ENCODE measurements at places on chromosomes 4 and X.

DNA sequence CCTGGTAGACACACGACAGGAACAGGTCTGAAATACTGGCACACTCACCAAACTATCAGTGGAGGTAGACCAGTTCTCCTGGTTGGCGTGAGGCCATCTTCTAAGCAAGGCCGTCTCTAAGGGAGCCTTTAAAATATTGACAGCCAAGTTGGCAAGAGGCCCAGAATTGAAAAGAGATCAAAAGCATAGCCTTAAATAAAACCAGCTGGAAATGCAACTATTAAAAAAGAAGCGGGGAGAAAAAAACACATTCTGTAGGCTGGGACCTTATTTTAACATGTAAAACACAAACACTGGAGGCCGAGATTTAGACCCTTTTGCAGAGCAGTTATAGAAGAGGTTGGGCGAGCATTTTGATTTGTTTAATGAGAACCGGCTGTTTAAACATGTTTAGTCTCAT is 233.0 kb upstream of the CLNK start:
- no peak for DNase-seq

GRCh38 chr4:134202166-134202956 is 772 bp upstream of the PABPC4L start:
- no peak for DNase-seq

- no peak for DNase-seq
Observed at GRCh38 chr4:185794637-185795036, 17.4 kb downstream of the SORBS2 start.

DNA sequence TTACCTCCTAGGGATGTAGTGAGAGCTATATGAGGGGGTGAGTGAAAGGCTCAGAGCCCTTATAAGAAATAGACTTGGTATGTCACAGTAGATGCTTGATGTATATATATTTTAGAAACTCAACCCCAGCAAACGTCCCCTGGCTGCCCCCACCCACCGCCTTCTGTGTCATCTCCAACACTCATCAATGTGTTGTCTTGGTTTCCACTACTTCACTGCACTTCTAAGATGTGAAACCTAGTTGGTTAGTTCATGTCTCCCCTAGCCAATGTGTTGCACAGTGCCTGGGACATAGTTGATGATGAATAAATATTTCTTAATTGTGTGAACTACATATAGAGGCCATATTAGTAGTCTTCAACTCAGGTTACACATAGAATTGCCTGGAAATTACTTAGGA is 4.4 kb downstream of the FGFBP2 start:
- DNase-seq, result no peak

DNA sequence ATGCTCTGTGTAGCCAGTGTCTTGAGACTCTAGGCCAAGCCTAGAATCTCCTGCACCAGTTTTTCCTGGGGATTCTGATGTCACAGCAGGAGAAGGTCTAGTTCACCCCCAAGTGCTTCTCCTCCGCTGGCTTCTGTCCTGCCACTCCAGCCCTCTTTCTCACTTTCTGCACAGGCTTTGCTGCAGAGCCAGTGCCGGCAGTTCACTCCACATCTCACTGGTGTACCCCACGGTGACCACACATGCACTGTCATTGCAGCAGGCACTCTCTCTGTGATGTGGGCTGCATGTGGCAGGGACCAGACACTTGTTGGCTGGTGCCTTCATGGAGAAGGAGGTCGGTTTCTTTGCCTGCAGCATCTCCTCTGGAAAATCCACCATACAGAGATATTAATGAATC is 643.8 kb upstream of the GALNTL6 start:
- DNase-seq, result no peak

- no peak for DNase-seq
Observed at GRCh38 chr4:139014371-139015268, 961 bp upstream of the NOCT start.

DNA sequence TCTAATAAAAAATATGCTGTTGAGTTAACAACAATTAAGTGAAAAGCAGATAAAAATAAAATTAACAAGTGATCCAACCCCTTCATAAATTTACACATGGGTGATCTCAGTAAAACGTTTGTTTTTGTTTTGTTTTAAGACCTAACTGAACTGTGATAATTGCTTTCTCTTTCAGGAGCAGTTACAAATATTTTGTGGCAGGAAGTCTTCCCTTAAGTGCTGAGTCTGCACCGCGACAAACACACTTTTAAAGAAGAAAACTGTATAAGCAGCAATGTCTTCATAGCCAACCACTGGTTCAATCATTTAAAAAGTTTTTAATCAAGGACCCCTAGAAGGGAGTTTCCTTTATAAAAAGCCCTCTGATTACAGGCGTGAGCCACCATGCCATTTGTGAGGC is 53.7 kb upstream of the NFKB1 start:
- DNase-seq, result no peak

- DNase-seq, result no peak
Observed at GRCh38 chrX:56762220-56762619, 33.2 kb downstream of the NBDY start.

- no peak for DNase-seq
Observed at GRCh38 chr4:146310319-146311021, 96.1 kb downstream of the REELD1 start.

GRCh38 chr4:24917076-24917856 is 4.4 kb upstream of the CCDC149 start:
- no peak for DNase-seq

DNA sequence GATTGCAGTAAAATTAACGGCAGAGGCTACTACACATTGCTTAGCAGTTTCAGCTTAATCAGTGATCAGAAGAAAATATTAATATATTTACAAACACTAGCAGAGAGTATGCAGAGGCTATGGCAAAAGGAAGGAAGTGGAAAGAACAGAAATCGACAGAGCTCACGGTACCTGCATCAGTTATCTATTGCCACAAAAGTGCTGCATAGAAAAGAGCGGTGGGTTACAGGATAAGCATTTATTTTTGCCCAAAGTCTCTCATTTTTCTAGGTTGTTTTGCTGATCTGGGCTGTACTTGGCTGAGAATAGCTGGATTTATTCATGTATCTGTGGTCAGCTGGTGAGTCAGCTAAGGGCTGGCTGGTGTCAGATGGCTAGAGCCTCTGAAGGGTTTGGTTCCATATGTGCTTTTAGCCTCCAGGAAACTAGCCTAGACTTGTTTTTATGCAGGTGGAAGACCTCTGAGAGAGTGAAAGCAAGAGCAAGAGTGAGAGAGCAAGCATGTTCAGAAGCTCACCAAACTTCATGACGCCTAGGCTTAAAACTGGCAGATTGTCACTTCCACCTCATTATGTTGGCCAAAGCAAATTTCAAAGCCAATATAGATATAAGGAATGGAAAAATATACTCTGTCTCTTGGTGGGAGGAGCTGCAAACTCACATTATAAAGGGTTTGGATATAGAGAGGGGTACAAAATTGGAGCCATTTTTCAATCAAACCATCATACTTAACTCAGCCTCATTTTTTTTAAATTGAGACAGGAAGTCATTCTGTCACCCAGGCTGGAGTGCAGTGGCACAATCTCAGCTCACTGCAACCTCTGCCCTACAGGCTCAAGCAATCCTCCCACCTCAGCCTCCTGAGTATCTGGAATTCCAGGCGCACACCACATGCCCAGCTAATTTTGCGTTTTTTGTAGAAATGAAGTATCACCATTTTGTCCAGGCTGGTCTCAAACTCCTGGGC is 153.2 kb upstream of the RPL34 start:
- DNase-seq, result no peak

DNA sequence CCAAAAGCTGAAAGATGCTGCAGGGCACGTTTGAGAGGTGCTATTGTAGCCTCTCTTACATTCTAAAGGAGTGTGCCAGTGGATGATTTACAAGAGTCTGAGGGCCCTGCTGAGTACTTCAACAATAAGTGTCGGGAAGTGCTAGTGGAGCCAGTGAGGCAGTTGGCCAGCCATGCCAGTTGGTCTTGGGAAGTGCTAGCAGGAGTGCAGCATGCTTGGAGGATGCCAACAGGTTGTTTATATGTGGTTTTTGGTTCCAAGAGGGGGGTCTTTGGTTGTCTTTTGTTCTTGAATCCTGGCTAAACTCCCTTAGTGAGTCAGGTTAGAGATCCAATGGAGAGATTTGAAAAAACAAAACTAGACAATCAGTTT is 335.3 kb downstream of the PABPC4L start:
- no peak for DNase-seq

GRCh38 chr4:147538711-147539110 is 57.8 kb downstream of the EDNRA start:
- no peak for DNase-seq

- no peak for DNase-seq
Observed at GRCh38 chrX:23511793-23512192, 155.5 kb upstream of the PRDX4 start.

DNA sequence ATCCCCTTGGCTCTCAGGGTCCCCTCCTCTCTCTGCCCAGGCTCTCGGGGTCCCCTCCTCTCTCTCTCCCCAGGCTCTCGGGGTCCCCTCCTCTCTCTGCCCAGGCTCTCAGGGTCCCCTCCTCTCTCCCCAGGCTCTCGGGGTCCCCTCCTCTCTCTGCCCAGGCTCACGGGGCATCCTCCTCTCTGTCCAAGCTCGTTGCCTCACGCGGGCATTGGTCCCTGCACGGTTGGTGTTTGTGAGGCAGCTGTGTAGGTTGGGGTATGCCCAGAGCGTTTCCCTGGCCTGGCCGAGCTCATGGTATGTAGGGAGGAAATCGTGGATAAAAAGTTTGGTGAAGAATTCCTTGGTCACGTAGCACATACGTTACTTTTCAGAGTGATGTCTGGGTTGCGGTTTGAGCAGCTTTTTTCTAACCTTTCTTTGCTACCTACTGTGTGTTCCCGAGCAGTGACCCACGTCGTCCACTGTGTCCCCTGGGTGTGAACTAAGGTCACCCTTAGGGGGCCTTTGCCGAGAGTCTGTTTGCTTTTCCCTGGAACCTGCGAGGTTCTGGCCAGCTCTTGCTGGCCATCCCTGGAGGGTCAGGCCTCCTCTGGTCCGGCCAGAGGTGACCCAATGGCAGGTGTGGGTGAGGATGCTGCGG is 36.6 kb downstream of the PCGF3 start:
- no peak for DNase-seq

DNA sequence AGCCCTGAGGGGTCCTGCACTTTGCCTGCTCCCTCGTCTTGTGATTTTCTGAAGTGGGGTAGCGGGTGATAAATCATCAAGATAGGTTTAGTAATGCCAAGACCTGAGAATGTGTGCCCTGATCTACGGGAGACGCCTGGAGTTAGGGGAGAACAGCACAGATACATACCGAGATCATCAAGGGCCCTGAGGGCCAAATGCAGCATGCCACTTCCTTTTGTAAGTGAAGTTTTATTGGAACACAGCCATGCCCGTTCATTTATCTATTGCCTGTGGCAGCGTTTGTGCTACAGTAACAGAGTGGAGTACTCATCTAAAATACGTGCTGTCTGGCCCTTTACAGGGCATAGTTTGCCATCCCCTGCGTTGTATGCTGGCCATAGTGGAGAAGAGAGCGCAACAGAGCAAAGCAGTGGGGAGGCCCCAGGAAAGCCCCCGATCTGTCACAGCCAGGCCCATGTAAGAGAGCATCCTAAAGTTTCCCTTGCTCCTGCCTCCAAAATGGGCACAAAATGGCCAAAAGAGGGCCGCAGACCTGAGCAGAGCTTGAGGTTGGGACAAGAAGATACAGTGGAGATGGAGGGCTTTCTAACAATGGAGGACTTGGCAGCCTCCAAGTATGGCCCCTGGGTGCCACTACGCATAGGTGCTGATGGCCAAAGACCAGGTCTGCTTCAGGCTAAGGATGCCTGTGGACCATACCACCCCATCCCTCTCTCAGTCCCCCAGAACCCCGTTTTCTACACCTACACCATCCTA is 167.0 kb downstream of the SMIM20 start:
- no peak for DNase-seq

DNA sequence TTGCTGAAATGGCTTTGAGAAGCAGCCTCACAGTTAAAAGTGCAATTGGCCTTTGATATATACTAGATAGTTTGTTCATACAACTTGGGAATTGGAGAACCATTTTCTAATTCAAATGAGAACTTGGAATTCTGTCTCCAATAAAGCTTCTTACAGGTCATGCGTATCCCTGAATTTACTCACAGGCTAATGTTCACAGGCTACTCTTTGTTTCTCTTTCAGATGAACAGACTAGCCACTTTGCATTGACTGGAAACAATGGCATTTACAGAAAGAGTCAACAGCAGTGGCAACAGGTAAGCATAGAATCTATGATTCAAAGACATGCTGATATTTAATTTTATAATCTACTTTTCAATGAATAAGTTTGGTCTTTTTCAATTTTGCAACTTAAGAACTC is 13.5 kb downstream of the AFF1 start:
- no peak for DNase-seq

DNA sequence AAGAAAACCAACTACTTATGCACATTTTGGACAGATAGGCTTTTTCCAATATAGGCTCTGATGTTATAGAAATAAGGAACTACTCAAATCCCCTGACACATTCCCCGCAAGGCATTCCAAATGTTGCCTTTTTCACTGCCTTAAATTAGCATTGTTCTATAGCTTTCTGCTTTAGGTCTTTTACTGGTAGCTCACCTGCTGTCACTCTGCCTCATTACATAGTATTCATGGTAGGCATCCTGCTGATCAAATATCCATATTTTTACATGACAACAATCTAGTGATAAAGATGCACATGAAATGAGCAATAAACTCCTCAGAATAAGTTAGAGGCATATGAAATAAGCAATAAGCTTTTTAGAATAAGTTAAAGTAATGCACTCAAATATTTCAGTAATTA is 542.7 kb downstream of the FAM133A start:
- DNase-seq, result no peak

GRCh38 chr4:1940566-1940965 is 68.2 kb downstream of the NELFA start:
- no peak for DNase-seq

DNA sequence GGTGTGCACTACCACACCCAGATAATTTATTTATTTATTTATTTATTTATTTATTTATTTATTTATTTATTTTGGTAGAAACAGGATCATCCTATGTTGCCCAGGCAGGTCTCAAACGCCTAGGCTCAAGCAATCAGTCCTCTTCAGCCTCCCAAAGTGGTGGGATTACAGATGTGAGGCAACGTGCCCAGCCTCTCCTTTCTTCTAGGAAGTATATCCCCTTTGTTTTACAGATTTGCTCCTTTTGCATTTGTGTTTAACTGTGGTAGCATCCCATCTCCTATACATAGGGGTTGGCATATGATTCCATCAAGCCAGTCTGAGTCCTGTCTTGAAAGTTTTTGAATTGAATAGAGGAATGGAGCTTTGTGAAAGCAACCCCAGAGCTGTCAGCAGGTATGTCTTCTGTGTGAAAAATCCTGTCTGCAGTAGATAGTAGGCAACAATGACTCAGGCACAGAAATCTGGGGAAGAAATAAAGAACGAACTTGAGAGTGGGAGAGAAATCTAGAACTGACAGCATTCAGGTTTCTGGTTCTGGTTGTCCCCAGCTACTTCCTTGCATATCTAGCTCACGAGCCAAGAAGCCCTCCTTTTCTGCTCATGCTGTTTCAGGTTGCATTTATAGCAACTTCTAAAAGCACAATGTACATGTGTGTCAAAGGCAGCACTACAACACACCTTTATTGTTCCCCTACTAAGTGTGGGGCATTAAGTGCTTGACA is 113.7 kb upstream of the LSM6 start:
- no peak for DNase-seq

- no peak for DNase-seq
Observed at GRCh38 chr4:870951-871350, 45.0 kb upstream of the CPLX1 start.

- DNase-seq, result no peak
Observed at GRCh38 chr4:157768419-157768818, 404.4 kb downstream of the GASK1B start.

GRCh38 chr4:87912164-87913004 is 63.1 kb upstream of the SPP1 start:
- no peak for DNase-seq
